Vagina (tissue), 2 donors: ENCODE measurements at places on chromosomes 5 and 9. TPM values are rescaled to one million over a fixed set of nuclear protein-coding genes. Genes with fewer than 3 reads are reported as not detected.

- peaks cover 10% of the 10 kb centered on the region for H3K36me3 ChIP-seq
- H3K4me1 ChIP-seq, result peaks cover 57% of the 10 kb centered on the region
- no peak overlapping the region for H3K4me3 ChIP-seq
- no peaks in the 10 kb centered on the region for H3K27me3 ChIP-seq
- H3K27ac ChIP-seq, result peak overlapping the region; percentile 92
Measured at GRCh38 chr9:92618633-92619225, 51.2 kb downstream of the IPPK start.

- H3K27me3 ChIP-seq, result no peaks in the 10 kb centered on the region
- no peak overlapping the region for H3K4me3 ChIP-seq
- DNase-seq, result no peak
- H3K27ac ChIP-seq, result no peak overlapping the region
- no peaks in the 10 kb centered on the region for H3K36me3 ChIP-seq
- no peaks in the 10 kb centered on the region for H3K4me1 ChIP-seq
Measured at GRCh38 chr5:9720361-9720760, 90.2 kb upstream of the TAS2R1 start.

SLC6A18 gene
- total RNA-seq, result not detected

IL5 gene
- not detected for total RNA-seq

BARHL1 gene
- not detected for total RNA-seq

DNA sequence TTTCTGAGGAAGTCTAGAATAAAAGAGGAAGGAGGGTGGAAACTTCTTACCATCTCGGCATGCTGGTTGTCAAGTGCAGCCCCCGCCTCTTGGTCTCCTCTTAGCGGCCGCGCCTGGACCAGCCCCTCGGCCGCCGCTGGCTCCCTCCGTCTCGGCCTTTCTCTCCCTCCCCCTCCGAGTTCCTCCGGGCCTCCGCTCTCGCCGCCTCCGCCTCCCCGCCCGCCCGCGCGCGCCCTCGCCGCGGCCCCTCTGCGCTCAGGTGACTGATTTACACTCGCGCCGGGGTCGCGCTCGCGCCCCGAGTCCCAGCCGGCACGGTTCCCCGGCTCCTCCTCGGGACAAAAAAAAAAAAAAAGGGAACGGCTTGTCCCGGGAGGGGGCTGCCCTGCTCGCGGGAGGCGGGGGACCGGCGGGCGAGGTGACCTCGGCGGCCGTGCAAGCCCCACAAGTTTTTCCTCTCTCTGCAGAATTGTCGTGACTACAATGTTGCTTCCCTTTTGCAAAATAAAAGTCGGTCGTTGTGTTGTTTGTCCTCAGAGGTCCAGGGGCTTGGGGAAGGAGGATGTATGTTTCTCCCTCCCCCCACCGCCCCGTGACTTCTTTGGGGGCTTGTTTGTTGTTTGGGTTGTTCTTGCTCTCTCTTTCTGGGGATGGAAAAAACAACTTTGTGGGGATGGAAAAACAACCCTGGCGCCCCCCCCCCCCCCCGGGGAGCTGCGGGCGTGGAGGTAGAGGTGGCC is at the start of gene BNC2:
TSS of gene BNC2 (minus strand) at position 75 of the 740 bp plus-strand sequence. CDS start at position 53, 22 bp downstream.
- peaks cover 44% of the 10 kb centered on the region for H3K4me1 ChIP-seq
- H3K27ac ChIP-seq, result peak within 1 kb of the TSS; percentile 92
- no peaks in the 10 kb centered on the region for H3K27me3 ChIP-seq
- H3K36me3 ChIP-seq, result no peaks in the 10 kb centered on the region
- DNase-seq, result no peak
- peak within 1 kb of the TSS; percentile 78 for H3K4me3 ChIP-seq

DNA sequence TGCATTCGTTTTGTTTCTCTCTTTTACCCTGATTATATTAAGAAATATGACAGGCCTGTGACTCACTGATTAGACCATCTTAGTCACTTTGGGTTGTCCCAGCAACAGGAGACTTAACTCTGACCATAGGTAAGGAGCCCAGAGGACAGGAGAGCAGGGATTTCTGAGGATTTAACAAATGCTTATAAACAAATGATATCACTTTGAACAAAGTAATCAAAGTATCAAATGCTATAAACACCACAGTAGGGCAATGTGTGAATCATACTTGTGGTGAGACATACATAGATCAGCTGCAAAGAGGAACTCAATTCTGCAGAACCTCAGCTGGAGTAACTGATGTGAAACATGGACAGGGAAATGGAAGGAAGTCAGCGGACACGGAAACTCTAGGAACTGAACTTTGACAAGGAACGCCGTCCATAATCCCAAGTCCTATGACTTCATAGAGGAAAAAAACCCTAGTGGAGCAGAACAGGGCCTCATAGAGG is 190.6 kb upstream of the MSX2 start:
- no peak for DNase-seq
- no peaks in the 10 kb centered on the region for H3K36me3 ChIP-seq
- no peak overlapping the region for H3K4me3 ChIP-seq
- peaks cover 17% of the 10 kb centered on the region for H3K4me1 ChIP-seq
- H3K27me3 ChIP-seq, result no peaks in the 10 kb centered on the region
- no peak overlapping the region for H3K27ac ChIP-seq

IL11RA gene
- total RNA-seq, result 30.7 TPM

KCNT1 gene
- not detected for total RNA-seq
